Pons (tissue), 1 donor: ENCODE measurements at places on chromosomes 4 and X.

- no peak for DNase-seq
Measured at GRCh38 chr4:16066586-16067128, 17.2 kb downstream of the PROM1 start.

GRCh38 chrX:131316260-131316659 is 27.2 kb upstream of the IGSF1 start:
- DNase-seq: no peak

DNA sequence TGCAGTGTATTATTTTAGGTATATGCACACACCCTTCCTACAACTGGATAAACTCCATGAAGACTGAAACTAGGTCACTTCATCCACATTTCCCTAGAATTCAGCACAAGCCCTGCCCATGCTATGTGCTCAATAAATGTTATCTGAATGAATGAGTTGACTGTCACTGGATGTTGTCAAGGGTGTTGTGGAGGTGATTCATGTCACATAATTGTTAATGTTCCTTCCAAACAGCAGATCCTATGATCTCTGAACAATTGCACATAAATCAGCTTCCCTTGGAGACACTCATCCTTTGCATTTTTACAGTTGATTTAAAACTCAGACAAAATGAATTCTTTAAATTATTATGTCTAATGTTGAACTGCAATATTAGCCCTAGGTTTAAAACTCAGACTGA is 154.7 kb downstream of the TSPAN5 start:
- DNase-seq: no peak

GRCh38 chr4:101306764-101307615 is 40.3 kb downstream of the PPP3CA start:
- no peak for DNase-seq

DNA sequence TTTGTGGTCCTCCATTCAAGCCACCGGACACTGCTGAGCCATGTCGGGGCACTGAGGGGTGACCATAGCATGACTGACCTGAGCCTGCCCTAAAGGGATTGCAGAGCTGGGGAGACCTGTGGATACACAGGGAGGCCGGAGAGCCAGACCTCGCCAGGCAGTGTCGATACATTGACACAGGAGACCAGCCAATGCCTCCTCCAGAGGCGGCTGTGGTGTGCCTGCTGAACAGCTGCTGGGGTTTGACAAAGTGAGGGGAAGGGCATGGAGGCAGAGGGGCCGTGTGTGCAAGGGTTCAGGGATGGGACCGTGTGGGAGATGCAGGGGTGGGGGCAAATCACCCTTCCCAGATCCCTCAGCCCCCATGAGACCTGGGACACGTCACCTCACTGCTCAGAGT is 48.0 kb downstream of the PPP2R2C start:
- no peak for DNase-seq

DNA sequence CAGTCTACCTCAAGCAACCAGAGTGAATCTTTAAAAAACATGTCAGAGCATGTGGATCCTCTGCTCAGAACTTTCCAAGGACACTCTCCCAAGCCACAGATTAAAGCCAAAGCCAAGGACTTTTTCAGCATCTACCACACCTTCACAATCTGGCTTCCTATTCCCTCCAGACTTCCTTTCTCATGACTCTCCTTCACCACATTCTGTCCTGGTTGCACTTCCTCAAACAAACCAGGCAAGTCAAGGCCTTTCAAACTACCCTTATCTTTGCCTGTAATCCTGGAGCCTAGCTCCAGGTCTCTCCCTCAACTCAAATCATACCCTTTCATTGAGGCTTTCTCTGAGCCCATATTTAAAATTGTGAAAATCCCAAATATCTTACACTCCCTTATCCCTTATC is 191.6 kb upstream of the GALNTL6 start:
- DNase-seq: peak; percentile 53

GRCh38 chrX:15680401-15680800 is 15.8 kb upstream of the CLTRN start:
- DNase-seq: no peak

DNA sequence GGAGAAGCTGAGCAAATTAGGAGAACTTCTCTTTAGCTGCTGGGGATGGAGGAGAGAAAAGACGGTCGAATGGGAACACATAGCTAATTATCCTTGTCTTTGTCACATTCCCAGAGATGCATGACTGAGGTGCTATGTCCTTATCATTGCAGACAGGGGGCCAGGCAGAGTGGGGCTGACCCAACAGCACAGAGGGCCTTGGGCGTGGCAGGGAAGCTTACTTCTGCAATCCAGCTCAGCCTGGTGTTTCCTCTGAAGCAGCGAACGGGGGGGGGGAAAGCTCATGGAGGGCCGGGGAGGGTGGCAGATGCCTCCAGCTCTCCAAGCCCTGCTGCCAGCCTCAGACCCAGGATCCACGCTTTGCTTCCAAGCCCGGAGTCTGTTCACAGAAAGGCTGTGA is 50.8 kb upstream of the HOPX start:
- DNase-seq: no peak

DNA sequence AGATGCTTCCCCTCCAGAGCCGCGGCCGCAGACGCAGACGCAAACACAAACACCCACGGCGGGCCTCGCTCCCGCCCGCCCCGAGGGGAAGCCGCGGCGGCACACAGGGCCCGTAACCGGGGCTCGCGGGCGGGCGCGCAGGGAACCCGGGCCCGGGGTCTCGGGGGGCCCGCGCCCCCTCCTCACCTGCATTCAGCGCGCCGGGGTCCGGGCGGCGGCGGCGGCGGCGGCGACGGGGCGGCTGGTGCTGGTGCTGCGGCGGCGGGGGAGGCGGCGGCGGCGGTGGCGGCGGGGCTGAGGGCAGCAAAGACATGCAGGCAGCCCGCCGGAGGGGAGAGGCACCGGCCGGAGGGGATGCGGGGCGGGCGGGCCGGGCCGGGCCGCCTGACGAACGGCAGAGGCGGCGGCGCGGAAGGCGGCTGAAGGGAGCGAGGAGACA is 255 bp upstream of the CNOT6L start:
- DNase-seq: no peak

DNA sequence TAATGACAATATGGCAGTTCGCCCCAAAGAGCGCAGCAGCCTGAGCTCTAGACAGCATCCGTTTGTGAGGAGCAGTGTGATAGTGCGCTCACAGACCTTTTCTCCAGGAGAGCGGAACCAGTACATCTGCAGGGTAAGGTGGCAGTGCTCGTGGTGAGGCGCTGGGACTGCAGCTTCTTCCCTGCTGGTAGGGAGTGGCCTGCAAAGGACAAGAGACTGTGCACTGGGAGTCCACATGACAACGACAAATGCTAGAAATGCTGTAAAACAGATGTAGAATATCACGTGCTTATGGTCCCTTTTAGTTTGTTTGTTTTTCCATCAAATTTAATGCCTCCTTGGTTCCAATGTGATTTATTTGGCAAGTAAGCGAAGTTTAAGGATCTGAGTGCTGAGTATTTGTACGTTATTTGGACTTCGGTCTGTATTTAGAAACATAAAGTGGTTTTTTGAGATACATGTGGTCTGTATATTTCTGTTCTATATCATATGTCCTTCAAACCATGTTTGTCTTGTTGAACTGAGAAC is 35.8 kb downstream of the CLDN22 start:
- no peak for DNase-seq

GRCh38 chr4:56799161-56799759 is 22.2 kb downstream of the SPINK2 start:
- DNase-seq: no peak

GRCh38 chr4:8292478-8293107 is 23.0 kb downstream of the HTRA3 start:
- DNase-seq: no peak

DNA sequence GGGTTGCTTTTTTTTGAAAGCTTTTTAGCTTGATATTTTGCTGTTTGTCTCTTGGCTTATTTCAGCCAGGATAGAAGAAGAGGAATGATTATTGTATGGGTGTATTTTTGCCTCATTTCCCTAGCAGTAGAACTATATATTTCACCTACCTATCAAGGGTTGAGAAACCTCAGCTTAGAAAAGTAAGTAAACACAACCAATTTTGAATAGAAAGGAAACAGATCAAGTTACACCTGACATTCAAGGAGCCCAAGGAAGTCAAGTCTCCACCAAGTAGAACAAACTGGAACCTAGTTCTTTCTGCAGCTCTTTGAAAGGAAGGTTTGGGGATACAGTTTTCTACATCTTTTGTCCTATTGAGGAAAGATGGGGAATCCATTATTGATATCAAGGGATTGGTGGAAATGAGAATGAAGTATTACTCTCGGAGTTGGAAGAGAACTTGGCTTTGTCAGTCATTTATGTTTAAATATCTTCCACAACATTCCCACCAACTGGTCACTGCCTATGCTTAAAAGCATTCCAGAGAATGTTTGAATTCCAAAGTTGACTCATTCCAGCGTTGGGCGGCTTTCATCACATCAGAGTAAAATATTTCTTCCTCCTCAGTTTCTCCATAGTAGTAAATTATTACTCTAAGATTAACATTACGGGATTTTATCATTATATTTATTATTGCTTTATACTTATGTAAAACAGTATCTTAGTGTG is 207.8 kb upstream of the CNKSR2 start:
- DNase-seq: no peak

GRCh38 chrX:142613403-142613802 is 408.3 kb upstream of the MAGEC2 start:
- DNase-seq: no peak

- no peak for DNase-seq
Measured at GRCh38 chr4:173045571-173045970, 123.0 kb upstream of the GALNT7 start.

DNA sequence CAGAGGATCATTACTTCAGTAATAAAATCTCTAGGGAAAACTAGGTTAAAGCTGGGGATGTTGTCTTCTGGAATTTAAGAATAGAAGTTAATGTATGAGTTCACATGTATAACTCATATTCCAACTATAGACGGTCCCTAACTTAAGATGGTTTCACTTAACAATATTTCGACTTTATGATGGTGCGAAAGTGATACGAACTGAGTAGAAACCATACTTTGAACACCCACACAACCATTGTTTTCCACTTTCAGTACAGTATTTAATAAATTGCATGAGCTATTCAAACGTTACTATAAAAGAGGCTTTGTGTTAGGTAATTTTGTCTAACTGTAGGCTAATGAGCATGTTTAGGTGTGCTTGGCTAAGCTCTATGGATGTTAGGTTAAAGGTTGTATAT is 38.7 kb downstream of the CCSER1 start:
- no peak for DNase-seq

- DNase-seq: no peak
Measured at GRCh38 chrX:39716401-39716800, 381.4 kb downstream of the BCOR start.

- no peak for DNase-seq
Measured at GRCh38 chr4:125444166-125444565, 129.4 kb downstream of the FAT4 start.

- DNase-seq: no peak
Measured at GRCh38 chr4:40745285-40745984, 4.3 kb upstream of the NSUN7 start.

DNA sequence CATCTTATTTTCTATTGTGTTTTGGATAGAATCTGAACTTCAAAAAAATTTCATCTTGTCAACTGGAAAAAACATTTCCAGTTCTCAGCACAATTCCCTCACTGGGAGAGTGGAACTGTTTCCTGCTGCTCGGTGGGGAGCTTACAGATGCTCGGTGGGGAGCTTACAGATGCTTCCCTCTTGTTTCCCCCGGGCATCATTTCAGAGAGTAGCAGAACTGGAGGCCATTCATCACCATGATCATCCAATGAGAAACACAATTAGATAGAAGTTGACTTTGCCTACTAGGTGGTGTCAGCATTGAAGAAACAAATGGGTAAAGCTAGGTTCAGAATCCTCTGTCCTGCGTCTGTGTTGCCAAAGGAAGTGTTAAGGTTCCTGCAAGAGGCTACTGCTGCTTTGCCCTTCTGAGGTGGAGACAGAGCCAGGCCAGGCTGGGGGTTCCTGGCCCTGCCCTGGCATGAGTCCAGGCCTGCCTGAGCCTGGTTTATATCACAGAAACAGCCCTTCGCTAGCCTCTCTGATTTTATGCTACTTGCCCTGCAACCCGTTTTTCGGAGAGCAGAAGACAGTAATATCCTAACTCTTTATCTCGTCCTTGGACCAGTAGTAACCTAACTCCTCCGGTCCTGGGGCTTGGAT is 70.6 kb downstream of the TAPT1 start:
- no peak for DNase-seq

- no peak for DNase-seq
Measured at GRCh38 chr4:87410679-87411078, 11.7 kb upstream of the NUDT9 start.

GRCh38 chr4:149266301-149266700 is 549.3 kb downstream of the IQCM start:
- no peak for DNase-seq

DNA sequence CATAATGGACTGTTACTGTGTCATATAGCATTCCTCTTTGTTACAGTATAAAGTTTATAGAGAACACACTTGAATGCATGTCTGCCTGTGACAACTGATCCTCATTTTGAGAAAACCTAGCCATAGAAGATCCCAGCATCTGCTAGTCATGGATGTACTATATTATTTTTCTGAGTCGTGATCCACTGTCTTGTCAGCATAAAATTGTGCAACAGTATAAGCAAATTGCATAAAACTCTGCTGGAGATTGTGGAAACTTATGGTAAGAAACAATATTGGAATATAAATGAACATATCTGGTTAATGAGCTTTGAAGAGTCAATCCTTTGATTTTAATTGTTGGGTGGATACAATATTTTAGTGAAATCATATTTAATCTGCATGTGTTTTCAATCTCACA is 3.6 kb downstream of the NEIL3 start:
- no peak for DNase-seq

- DNase-seq: no peak
Measured at GRCh38 chr4:21688596-21689265, 259.8 kb downstream of the KCNIP4 start.

GRCh38 chrX:130676861-130677260 is 226.1 kb downstream of the ENOX2 start:
- DNase-seq: no peak

DNA sequence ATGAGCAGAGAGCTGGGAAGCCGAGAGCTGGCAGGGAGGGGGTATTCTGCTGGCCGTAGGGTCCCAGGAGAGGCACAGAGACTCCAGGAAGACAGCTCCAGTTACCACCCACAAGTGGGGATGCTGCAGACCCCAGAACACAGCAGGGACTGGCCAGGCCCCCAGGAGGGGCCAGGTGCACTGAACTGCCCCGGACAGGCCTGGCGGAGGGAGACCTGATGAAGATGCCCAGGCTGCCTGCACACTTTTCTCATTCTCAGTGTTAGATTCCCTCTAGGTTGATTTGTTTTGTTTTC is 110.8 kb downstream of the CPZ start:
- DNase-seq: no peak

- no peak for DNase-seq
Measured at GRCh38 chr4:54898056-54898562, 227.3 kb downstream of the KDR start.

GRCh38 chr4:159175085-159175988 is 72.5 kb downstream of the RAPGEF2 start:
- DNase-seq: peak; percentile 91

DNA sequence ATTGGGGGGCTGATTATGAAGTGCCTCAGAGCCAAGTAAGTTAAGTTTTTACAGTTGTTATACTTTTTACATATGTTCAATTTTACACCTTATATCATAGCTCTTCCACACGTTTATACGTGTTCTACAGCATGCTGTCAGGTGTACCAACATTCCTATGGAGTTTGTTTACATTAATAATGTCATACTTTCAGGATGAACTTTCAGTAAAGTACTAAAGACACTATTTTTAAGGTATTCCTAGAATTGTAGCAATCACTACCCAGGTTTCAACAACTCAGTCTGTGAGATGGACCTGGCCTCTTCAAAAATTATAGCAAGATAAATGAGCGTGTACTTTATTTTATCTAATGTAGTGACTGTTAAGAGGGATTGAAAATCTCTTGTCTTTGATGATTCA is 92.6 kb downstream of the PTPN13 start:
- DNase-seq: no peak
